ENCODE measurements at places on chromosomes 5 and 9. TPM values are rescaled to one million over a fixed set of nuclear protein-coding genes. Genes with fewer than 3 reads are reported as not detected.
A peak's percentile ranks its signal among the peaks of the same experiment; 100 is the strongest.

Gene YTHDC2
- polyA plus RNA-seq = 19.6 TPM

GRCh38 chr9:108282872-108283271, 572.9 kb downstream of the ACTL7B start:
- DNase-seq = no peak

Gene PRDM9
- polyA plus RNA-seq = not detected

- DNase-seq = no peak
Measured at GRCh38 chr9:128149001-128149701, at the start of gene LCN2. Gene LCN2 (plus strand): TSS chr9:128149453. CDS start chr9:128149526, 73 bp downstream.

Gene NRG2
- 1.5 TPM for polyA plus RNA-seq

- DNase-seq = peak; percentile 22
Measured at GRCh38 chr5:6686915-6687409, 26.3 kb upstream of the TENT4A start.

DNA sequence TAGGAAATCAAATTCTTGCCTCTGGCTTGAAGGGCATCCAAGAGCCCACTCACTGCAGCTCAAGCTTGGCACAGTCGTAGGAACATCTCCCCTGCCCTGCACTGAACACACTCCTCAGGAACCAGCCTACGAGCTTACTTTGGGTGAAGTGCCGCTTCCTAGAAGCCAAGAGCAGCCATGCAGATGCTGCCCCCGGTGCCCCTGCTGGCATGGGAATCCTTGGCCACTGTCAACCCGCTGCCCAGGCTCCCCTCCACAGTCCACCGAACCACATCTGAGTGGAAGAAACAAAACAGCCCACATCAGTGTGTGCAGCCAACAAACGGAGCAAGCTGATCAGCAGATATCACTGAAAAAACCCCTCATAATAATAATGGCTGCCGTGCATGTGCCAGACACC, 89.8 kb downstream of the TMEM215 start:
- no peak for DNase-seq

Gene MPDZ
- 42.9 TPM for polyA plus RNA-seq

Gene SPATA31C1
- 0.08 TPM for polyA plus RNA-seq

- no peak for DNase-seq
Measured at GRCh38 chr5:111229221-111229835, 5.1 kb downstream of the CAMK4 start.

GRCh38 chr5:14339468-14339867, 196.3 kb downstream of the TRIO start:
- DNase-seq = no peak

GRCh38 chr9:105355781-105356180, 92.1 kb upstream of the FSD1L start:
- no peak for DNase-seq

Gene PCDHB14
- polyA plus RNA-seq = 6.3 TPM

- DNase-seq = no peak
Measured at GRCh38 chr5:57513785-57514184, 31.2 kb upstream of the ACTBL2 start.
